ENCODE measurements at places on chromosomes 2 and 18.
A peak's percentile ranks its signal among the peaks of the same experiment; 100 is the strongest.

GRCh38 chr2:223048519-223048918 lies 3.5 kb upstream of the KCNE4 start:
- no peak for DNase-seq

GRCh38 chr18:58216071-58216481 lies 172.1 kb downstream of the NEDD4L start:
- DNase-seq, result peak; percentile 68

- no peak for DNase-seq
Observed at GRCh38 chr2:101146535-101146934, 4.6 kb downstream of the TBC1D8 start.

- peak; percentile 68 for DNase-seq
Observed at GRCh38 chr18:70380915-70381896, 92.4 kb downstream of the SOCS6 start.

DNA sequence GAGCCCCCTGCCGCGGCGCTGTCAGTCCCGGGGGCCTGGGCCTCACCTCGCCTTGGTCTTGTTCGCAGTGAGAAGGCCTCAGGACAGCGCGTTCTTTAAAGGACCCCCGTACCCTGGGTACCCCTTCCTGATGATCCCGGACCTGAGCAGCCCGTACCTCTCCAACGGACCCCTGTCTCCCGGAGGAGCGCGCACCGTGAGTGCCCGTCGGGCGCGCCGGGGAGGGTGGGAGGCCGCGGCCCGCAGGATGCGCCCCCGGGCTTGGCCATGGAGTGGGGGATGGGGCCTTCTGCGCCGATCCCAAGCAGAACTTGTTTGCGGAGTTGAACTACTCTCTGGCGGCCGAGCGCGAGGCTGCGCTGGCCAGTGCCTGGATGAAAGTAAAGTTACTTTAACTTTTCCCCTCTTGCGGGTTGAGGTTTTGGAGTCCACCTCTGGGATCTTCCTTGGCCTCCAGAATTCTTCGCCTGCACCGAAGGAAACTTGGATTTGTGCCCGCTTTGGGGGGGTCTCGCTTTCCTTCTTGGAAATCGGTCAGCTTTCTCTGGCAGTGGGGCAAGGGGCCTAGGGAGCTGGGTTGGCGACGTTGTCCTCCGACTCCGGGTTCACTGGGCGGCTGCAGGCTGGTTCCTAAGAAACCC lies 1.2 kb downstream of the TCF7L1 start:
- peak; percentile 14 for DNase-seq

DNA sequence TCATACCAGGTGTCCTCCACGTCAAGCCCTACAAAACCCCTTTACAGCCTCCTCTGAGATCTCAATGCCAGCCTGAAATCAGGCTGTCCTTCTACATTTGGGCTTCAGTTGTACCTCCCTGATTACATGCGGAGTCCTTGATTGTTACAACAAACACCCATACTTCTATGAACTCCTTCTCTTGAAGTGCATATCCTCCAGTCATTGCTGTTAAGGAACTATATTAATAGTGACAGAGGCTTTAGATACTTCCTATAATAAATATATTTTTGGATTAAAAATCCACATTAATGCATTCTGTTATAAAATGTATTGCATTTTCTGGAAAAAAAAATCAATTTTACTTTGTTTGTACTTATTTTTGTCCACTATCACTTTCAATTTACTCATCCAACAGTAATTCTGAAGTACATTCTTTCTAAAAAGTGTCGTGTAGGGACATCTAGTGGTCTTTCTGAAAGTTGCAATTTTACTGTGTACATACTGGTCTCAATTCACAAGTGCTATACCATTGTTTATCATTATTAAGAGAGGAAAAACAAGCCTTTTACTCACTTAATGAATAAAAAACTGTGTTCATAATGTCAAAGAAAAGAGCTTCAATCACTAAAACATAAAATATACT lies 316.4 kb downstream of the DSEL start:
- peak; percentile 65 for DNase-seq

DNA sequence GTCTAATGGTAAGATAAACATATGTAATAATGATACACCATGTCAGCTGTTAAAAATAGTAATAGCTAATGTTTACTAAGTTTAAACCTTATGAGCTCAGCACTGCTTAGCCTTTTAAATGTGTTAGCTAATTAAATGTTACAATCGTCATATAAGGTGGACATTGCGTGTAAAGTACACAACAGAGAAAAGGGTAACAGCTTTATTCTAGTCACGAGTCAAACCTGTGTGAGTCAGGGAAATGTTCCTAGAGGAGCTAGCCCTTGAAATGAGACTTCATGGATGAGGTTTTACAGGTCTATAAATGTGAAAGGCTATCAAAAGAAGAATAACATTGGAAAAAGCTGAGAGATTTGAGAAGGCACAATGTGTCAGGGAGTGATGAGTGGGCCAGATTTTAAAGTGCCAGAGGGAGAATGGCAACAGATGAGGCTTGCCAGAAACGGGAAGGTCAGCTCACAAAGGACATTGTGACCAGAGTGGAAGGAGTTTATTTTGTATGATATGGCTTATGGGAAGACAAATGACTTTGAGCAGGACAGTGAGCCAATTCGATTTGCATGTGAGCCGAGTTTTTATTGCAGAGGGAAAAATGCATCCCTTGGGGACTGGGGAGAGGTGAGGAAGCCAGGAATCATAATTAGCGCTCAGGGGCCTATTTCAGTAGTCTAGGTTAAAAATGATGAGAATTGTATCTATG lies 276.3 kb downstream of the CTNNA2 start:
- DNase-seq, result no peak

- no peak for DNase-seq
Observed at GRCh38 chr18:10928011-10928771, 221.2 kb downstream of the PIEZO2 start.

DNA sequence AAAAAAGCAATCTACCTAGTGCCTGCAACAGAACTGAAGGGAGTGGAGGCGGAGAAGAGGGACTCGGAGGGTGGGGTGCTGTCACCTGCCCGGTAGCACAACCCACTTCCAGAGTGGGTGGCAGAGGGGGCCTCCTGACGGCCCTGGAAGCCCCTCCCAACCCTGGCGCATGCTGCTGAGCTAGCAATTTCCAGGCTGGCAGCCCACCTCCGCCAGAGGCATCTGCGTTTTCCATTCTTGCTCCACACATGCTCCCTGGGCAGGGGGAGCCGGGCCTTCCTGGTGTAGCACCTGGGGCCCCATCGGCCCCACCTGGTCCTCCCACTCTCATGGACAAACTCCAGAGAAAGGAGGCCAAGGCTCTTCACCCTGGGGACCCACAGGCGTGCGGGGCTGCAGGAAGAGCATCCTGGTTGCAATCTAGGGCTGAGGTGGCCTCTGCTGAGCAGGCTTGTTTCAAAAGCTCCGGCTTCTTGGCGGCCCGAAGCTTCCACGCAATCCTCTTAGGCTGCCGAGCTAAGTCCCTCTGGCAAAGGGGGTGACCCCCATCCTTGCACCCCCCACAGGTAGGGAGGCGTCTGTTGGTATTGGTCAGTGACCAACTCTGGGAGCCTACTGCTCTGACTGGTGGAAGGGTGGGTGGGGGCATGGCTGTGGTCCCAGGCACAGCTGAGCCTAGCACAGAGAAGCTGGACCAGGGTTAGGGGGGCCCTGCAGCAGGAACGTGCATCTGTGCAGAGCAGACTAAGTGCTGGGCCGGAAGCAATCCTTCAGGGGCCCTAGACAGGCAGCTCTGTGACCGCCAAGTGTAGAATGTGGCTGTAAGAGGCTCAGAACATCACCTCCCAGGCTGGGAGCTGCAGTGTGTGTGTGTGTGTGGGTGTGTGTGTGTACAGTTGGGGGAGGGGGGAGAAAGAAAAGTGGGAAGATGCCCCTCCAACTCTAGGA lies 2.6 kb downstream of the HS6ST1 start:
- no peak for DNase-seq
